ENCODE measurements at places on chromosomes 7 and 10.

DNA sequence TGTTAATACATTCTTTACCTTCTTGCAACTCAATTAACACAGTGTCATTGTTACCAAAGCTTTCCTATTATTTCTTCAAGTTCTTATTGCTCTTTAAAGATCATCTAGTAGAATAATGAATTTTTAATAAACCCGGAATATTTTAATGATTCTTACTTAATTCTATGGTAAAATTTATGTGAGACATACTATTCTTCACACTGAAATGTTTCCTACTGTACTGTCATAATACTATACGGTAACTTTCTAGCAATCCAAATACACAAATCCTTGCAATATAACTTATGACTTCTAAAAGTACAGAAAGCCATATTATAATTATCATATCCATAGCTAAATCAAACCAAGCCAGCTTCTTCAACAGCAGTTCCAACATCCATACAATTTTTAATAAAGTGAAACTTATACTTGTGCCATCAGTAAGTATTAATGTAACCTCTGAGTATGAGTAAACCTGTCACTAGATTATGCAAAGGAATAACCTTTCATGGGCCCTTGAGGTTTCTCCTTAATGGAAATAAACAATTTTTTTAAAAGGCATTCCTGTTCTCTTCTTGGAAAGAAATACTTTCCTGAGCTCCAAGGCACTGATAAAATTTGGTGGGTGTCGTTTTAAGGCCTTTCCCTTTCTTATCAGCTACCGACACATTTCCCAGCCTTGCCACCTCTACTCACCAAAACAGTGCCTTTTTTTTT, 87.4 kb downstream of the IMMP2L start:
- no peak for DNase-seq

GRCh38 chr10:129657297-129658017, 190.4 kb downstream of the MGMT start:
- no peak for DNase-seq

DNA sequence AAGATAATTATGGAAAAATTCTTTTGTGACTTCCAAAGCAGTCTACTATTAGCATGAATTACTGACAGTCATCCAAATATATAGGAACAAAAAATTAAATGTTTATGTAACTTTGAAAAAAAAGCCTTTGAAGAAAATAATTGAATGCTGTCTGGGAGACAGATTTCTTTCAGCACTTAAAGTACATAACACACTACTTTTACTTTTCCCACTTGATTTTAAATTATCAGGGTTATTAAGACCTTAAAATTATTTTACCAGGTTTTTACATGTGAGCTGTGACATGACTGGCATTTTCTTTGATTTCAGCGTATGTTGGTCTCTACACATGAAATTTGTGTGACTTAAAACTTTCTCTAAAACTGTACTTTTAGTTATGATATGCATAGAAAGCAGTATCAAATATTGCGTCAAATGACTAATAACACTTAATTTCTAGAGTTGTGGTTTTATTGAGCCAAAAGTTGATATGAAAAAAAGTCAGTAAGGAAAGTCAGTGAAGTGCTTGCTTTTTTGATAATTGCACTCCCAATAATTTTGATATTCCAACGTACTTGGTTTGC, 3.1 kb downstream of the PTEN start:
- DNase-seq = no peak

GRCh38 chr7:121410829-121411596, 14.9 kb upstream of the FAM3C start:
- no peak for DNase-seq

DNA sequence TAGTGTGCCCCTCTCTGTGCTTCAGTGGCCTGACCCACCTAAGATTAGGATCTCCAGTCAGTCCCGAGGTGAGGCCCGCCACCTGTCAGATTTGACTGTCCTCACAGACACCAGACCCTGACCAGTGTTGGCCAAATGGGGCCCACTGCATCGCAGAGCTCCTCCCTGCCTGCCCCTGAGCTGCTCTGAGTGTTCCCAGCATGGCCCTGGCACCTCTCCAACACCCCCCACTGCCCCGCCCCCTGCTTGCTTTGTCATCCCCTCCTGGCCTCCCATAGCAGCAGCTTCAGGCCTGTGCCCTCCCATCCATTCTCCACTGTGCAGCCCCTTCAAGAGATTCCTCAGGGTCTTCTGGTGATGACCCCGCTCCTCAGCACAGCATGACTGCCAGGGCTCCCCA, 67.6 kb downstream of the C10orf120 start:
- no peak for DNase-seq
